ENCODE measurements at places on chromosomes 6 and 20. TPM values are rescaled to one million over a fixed set of nuclear protein-coding genes. Genes with fewer than 3 reads are reported as not detected.

Gene RNF182
- total RNA-seq, result not detected

Gene C6orf163
- 1.6 TPM for total RNA-seq

DNA sequence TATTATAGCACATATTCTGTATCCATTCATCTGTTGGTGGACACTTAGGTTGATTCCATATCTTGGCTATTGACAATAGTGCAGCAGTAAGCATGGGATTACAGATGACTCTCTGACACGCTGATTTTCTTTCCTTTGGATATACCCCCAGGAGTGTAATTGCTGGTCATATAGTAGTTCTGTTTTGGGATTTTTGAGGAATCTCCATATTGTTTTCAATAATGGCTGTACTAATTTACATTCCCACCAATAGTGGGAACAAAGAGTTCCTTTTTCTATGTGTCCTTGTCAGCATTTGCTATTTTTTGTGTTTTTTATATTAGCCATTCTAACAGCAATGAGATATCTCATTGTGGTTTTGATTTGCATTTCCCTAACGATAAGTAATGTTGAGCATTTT is 309.0 kb upstream of the JARID2 start:
- no peak for DNase-seq

DNA sequence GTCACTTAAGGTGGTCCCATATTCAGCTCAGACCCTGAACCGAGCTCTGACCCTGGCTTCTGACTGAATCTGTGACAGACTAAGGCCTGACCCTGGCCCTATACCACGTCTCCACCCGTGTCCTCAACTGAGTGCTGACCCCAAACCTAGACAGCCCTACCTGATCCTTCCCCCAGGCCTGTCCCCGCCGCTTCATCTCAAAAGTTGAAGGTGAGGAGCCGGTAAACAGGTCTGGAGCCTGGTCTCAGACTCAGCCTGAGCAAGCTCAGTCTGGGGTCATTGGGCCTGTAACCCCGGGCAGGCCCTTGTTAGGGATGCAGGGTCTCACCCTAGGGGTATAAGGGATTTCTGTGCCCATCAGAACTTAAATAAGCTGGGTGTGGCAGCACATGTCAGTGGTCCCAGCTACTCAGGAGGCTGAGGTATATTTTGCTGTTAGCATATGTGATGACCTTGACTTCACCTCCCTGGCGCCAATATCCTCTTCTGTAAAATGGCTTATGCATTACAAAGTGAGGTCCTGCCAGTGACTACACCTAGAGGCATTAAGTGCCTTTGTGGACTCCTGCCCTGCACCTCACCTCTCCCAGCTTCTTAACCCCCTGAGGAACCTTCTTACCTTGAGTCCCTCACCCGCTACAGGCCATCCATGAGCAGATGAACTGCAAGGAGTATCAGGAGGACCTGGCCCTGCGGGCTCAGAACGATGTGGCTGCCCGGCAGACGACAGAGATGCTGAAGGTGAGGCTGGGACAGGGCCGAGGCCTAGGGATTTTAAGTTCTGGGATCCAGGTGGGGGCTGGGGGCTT is 20.0 kb downstream of the RBCK1 start:
- DNase-seq, result no peak

GRCh38 chr20:32463642-32464400 is 105.7 kb downstream of the ASXL1 start:
- DNase-seq, result peak; percentile 42
